ENCODE measurements at places on chromosomes 5 and 9. TPM values are rescaled to one million over a fixed set of nuclear protein-coding genes. Genes with fewer than 3 reads are reported as not detected.

PTCH1 gene
- 0.77 TPM for total RNA-seq

GRCh38 chr5:74625742-74626241, 14.7 kb downstream of the ENC1 start:
- no peak overlapping the region for H3K4me3 ChIP-seq
- no peak overlapping the region for H3K27ac ChIP-seq
- H3K4me1 ChIP-seq: peaks cover 34% of the 10 kb centered on the region
- H3K27me3 ChIP-seq: no peaks in the 10 kb centered on the region

DNA sequence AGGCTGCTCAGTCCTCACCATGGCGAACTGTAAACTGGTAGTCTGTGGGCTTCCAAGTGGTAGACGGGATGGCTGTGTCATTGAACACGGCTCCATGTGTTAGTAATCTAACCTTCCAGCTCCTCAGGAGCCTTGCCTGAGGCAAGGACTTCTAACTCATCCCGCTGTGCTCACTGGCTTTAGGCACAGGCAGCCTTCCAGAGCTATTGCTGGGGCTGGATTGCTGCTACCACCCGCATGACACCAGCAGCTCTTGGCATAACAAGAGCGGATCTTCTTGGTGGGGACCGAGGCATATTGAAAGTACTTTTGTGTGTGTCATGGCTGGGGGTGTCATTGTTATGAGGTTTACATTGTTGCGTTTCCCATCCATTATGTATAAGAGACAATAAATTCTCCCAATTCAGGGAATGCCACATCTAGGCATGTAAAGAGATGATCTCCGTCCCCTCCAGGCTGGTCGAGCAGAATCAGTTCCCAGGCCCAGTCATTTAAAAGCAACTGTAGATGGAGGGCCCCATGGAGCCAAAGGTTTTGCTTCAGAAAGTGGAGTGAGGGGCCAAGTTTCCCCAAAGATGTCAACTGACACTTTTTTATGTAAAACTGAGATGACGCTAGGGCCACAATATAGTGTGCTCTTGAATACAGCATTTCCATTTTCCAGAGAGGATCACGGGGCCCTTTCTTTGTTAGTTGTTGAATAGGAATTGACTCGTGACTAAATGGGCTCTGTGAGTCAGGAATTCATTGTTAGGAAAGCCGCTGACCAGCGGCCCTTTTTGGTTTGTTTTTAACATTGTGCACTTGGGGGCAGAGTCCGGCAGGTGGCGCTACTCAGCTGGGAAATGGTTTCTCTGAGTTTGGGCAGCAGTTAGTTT, 759.5 kb downstream of the TAF11L14 start:
- H3K27me3 ChIP-seq: peaks cover 2% of the 10 kb centered on the region
- no peaks in the 10 kb centered on the region for H3K36me3 ChIP-seq
- no peak overlapping the region for H3K4me3 ChIP-seq
- 0 out of 2 replicates have a peak, but pooled peaks cover 3% of the 10 kb centered on the region for H3K4me1 ChIP-seq
- no peak overlapping the region for H3K27ac ChIP-seq

- no peaks in the 10 kb centered on the region for H3K27me3 ChIP-seq
- no peaks in the 10 kb centered on the region for H3K36me3 ChIP-seq
- peak overlapping the region; percentile 99 for H3K27ac ChIP-seq
These were observed 454.5 kb downstream of the HINT1 start for GRCh38 chr5:130710596-130710995.

GRCh38 chr9:116653348-116654058, 33.6 kb upstream of the TRIM32 start:
- H3K4me1 ChIP-seq: no peaks in the 10 kb centered on the region
- no peaks in the 10 kb centered on the region for H3K36me3 ChIP-seq
- no peak for DNase-seq
- H3K4me3 ChIP-seq: no peak overlapping the region
- H3K27ac ChIP-seq: no peak overlapping the region

AGGF1 gene
- 21.0 TPM for total RNA-seq

DNA sequence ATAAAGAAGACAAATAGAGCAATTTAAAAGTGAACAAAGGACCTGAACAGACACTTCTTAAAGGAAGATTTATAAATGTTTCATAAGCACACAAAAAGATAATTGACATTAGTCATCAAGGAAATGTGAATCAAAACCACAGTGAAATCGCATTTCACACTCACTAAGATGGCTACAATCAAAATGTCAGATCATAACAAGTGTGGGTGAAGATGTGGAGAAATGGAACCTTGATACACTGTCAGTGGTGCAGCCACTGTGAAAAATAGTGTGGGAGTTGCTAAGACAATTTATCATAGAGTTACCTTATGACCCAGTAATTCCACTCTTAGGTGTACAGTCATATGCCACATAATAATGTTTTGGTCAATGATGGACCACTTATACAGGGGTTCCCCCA, 54.5 kb upstream of the HTR4 start:
- no peak overlapping the region for H3K27ac ChIP-seq
- no peak overlapping the region for H3K4me3 ChIP-seq
- DNase-seq: peak; percentile 44
- no peaks in the 10 kb centered on the region for H3K36me3 ChIP-seq

Data from PC-3 (cell line).